ENCODE measurements at places on chromosomes 7 and 10.

DNA sequence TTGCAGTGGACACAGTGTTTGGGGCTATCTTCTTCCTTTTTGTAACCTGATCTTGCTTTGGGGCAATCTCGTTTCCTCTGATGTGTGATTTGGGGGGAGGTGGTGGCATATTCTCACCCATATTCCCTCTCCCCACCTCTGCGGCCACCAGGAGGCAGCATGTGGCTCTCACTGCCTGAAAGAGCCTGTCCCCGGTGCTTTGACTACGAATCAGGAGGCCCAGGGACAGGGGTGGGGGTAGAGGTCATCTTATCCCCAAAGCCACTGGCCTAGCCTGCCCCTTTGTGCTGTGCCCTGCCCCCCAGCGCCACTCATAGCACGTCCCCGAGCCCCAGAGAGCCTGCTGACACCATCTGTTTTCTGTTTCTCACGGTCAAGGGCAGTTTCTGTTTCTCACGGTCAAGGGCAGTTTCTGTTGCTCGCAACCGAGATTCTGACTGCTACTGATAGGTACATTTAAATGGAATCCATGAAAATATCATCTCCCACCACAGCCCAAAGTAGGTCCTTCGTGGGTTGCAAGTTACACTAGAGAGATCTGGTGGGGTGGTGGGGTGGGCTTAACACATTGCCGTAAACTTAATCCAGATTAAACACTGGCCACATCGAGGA, 28.2 kb downstream of the PHYH start:
- no peak for DNase-seq

DNA sequence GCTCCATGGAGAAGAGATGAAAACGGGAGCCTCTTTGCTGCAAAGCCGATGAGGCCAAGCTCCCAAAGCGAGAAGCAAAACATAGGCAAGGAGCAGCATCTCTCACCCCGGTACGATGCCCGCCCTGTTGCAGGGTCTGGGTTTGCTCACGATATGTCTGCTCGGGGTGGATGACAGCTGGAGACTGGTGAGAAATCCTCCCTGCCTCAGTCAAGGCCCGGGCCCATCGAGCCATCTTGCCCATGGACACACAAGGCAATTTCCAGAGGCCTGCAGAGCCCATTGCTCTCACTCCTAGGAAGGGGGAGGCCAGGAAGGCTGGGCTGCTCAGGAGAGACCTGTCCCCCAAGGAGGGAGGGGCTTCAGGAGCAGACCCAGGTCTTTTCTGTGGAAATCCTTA, 391.7 kb upstream of the SHH start:
- no peak for DNase-seq

GRCh38 chr10:56319386-56319785, 41.7 kb downstream of the ZWINT start:
- DNase-seq = peak; percentile 4

DNA sequence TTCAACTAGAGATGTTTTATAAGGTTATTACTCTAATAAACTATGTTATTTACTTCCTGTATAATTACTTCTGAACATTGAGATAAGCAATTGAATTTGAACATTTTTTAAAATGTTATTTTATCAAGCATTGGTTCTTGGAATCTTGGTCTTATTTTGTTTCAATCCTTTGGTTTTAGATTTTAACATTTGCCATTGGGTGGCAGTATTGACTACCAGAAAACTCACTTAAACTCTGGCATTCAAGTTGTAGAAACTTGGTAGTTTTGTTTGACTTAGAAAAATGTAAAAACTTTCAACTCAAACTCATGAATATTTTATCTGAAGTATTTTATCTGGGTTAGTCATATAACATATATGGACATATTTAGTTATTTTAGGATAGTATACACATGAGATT, 48.1 kb downstream of the ATRNL1 start:
- DNase-seq = peak; percentile 5

DNA sequence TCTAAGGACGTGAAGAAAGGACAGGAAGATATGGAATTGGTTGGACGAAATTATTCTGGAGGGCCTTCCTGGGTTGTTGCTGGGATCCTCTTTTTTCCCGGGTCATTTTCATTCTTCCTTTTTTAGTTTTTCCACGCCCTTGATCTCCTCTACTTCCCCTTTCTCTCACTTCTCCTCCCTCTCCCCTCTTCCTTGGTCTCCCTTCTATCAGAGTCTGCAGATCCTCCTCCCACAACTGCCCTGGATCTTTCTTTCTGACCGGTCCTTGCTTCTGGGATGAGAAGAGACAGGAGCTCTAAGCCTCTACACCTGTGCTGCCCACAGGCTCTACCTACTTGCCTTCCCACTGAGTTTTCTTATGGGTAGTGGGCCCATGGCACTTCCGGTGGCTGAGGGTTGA, 103.7 kb upstream of the RELN start:
- no peak for DNase-seq

GRCh38 chr10:31912898-31913850, 15.5 kb downstream of the ARHGAP12 start:
- peak; percentile 63 for DNase-seq

- peak; percentile 67 for DNase-seq
Measured at GRCh38 chr7:44587843-44588711, 6.0 kb upstream of the TMED4 start.

GRCh38 chr7:91974066-91974465, 33.4 kb downstream of the AKAP9 start:
- no peak for DNase-seq

DNA sequence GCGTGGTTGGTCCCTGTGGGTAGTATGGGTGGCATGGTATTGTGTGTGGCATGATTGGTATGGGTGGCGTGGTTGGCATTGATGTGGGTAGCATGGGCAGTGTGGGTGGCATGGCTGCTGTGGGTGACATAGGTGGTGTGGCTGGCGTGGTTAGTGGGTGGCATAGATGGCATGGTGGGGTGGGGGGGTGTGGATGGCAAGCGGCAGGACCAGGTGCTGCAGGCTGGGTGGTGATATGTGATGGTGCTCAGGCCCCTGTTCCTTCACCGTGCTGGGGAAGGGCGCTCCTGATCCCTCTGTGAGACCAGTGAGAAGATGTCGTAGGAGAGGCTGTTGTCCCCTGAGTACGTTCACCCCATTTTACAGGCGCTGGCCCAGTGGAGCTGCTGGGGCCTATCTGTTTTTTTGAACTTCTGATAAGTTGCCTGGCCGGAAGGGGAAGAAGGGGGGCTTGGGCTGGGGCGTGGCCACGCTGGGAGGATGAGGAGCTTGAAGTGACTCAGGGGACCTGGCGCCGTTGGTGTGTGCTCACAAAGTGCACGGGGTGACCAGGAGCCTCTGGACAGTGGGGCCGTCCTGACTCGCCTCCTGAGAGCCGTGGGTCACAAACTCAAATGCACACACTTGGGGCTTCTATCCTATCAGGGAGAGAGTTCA, 17.5 kb downstream of the INPP5A start:
- DNase-seq = no peak

DNA sequence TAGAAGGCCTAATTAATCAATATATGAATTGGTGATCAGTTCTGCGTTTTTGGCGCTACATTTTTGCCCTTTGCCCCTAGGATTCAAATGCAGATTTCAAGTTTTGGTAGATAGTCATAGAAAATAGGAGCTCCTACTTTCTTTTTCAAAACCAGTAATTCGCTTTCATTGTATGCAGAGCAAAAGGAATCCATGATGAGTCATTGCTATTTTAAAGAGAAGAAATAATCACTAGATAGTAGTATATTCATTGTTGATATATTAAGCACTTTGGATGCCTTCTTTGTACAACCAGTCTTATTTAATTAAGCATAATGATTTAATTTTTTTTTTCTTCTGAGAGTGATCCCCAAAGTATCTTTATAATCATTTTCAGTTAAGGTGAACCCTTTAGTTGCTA, 50.3 kb downstream of the CSTF2T start:
- DNase-seq = no peak

GRCh38 chr7:121442845-121443244, 46.7 kb upstream of the FAM3C start:
- no peak for DNase-seq

GRCh38 chr10:62047960-62048383, 146.5 kb downstream of the ARID5B start:
- DNase-seq = no peak

DNA sequence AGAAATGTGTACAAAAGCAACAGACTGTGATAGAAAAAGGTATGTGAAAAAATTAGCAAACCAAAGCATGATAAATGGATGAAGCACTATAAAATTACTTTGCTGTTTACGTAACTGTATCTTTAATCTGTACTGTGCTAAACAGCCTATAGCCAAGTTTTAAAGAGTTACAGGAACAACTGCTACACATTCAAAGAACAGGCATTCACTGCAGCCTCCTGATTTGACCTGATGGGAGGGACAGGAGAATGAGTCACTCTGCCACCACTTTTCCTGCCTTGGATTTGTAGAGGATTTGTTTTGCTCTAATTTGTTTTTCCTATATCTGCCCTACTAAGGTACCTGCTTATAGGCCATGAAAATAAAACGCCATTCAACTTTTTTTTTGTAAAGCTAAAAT, 116.1 kb downstream of the FANK1 start:
- peak; percentile 9 for DNase-seq

DNA sequence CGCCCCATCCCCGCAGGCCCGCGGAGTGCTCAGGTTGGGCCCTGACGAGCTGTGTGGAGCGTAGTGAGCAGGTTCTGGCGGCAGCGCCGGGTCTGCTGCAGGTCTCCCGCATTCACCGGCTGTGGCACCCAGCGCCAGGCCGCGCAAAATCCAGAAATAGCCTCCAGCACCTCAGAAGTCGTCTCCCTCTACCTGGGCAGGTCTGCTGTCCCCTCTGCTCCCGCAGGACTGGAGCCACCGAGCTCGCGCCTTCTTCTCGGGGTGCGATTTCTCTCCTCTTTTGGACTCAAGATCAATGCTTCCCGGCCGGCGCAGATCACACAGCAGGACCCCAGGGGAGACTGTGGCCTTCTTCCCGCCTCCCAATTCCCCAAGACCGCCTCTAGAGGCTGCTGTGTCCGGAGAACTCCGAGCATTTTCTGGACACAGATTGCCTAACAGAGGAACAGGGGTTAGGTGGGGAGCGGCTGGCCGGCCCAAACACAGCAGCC, 8.4 kb downstream of the TLX1 start:
- DNase-seq = no peak

DNA sequence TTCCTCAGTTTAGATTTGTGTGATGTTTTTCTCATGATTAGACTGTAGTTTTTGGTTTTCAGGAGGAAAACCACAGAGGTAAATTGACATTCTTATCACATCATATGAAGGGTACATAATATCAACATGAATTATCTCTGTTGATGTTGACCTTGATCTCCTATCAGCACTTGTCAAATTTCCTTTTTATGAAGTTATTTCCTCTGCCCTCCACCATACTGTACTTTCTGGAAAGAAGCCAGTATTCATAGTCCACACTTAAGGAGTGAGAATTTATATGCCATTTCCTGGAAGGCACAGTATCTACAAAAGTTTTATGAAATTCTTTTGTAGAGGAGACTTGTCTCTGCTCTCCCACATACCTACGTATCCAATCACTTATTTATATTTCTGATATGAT, 807.2 kb upstream of the MBL2 start:
- no peak for DNase-seq

- no peak for DNase-seq
Measured at GRCh38 chr10:30411263-30411662, 22.7 kb upstream of the MAP3K8 start.

DNA sequence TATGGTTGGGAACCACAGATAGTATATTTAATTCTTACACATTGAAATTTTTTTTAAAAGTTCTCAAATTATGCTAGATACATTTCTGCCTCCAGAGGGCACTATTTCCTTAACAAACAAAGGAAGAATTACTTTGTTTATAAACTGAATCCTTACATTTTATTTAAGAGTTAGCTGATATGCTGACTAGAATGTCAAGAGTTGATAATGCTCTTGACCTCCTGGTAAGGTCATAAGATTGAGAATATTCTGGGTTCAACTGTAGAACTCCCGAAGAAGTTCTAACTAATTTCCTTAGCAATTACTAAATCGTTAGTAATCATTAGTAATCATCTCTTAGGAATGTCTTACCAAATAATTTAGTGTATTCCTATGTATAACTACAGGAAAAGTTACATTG, 95.3 kb upstream of the CYP26C1 start:
- DNase-seq = peak; percentile 57

- peak; percentile 91 for DNase-seq
Measured at GRCh38 chr10:122152544-122152943, 118.6 kb upstream of the BTBD16 start.

DNA sequence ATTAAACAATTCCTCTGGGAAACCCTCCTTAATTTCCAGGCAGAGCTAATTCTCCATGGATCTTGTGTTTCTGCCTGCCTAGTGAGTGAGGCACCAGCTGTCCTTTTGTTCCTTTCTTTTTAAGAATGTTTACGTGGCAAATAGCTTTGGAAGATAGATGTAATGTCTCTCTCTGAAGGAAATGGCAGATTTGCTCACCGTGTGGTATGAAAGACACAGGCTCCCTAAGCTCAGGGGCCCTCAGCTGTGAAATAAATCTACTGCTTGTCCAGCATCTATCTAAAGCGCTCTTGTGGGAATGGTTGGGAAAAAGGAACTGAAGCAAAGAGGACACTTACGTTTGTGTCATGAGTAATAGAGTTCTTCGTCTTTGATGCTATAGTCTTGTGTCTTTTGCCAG, 64.6 kb downstream of the FAS start:
- no peak for DNase-seq

GRCh38 chr7:44132039-44132438, 8.7 kb upstream of the POLD2 start:
- no peak for DNase-seq

DNA sequence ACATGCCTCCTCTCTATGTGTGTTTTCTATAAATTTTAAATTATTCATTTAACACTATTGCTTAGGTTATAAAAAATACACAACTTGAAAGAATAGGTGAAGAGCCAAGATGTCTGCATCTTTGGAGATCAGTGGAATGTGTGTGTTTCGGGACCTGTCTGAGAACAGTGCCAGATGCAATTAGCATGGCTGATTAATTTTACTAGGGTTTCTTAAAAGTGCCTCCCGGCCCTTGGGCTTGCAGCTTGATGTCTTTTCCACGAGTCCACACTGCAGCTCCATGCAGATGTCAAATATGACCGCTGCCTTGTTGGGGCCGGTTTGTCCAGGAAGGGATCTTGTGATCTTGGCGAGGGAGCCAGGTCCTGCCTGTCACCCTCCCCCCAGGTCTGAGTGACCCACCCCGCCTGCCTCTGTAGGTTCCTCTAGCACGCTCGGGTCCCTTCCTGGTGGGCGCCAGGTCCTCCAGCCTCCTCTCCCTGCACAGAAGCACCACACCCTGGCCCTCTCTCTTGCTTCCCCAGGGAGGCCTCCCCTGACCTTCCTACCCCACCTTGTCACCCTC, 20.7 kb downstream of the LHPP start:
- no peak for DNase-seq

- DNase-seq = peak; percentile 12
Measured at GRCh38 chr7:21261627-21262594, 166.0 kb upstream of the SP4 start.

GRCh38 chr7:1078985-1079384, 8.9 kb upstream of the GPER1 start:
- no peak for DNase-seq
